ENCODE measurements at places on chromosomes 11 and 22.

DNA sequence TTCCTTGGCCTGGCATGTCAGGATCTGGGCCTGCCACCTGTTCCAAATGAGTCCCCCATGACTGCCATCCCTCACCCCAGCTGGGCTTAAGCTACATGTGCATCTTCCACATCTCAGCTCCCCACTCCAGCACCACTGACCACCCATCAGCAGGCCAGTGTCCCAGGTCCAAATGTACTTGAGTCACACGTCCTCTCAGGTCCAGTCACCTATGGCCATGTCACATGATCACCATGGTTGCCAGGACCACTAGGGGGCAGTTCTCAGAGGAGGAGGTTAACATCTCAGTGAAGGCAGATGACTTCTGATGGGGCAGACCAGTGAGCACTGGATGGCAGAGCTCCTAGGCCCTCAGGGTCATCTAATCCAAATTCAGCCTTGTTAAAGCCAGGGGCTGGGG, 41.9 kb upstream of the WNT11 start:
- no peak for DNase-seq

- peak; percentile 61 for DNase-seq
These were observed 2.4 kb upstream of the DENND6B start for GRCh38 chr22:50329236-50329635.

DNA sequence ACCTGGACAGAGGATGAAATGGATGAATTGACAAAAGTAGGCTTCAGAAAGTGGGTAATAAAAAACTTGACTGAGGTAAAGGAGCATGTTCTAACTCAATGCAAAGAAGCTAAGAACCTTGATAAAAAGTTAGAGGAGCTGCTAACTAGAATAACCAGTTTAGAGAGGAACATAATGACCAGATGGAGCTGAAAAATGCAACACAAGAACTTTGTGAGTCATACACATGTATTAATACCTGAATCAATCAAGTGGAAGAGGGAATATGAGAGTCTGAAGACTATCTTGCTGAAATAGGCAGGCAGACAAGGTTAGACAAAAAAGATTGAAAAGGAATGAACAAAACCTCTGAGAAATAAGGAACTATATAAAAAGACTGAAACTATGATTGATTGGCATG, 47.9 kb upstream of the SLC22A9 start:
- DNase-seq = no peak

DNA sequence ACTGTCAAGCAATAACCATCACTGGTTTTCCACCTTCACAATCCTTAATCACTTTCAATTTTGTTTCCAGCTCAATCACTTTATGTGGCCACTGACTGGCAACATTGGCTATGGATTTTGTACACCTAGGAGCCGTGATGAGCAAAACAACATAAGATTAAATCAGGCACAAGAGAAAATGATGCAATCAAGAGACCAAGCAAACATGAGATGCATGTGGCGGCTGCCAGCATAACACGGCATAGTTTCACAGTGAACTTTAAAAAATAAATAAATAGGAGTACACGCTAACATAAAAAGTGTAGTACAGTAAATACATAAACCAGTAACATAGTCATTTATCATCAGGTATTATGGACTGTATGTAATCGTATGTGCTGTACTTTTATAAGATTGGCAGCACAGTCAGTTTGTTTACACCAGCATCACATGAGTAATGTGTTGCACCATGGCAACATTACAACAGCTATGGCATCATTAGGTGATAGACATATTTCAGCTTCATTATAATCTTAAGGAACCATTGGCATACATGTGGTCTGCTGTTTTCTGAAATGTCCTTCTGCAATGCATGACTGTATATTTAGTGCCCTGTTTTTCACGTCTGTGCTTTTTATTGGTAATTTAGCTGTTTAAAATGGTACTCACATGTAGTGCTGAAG, 83.3 kb upstream of the PRDM11 start:
- no peak for DNase-seq

DNA sequence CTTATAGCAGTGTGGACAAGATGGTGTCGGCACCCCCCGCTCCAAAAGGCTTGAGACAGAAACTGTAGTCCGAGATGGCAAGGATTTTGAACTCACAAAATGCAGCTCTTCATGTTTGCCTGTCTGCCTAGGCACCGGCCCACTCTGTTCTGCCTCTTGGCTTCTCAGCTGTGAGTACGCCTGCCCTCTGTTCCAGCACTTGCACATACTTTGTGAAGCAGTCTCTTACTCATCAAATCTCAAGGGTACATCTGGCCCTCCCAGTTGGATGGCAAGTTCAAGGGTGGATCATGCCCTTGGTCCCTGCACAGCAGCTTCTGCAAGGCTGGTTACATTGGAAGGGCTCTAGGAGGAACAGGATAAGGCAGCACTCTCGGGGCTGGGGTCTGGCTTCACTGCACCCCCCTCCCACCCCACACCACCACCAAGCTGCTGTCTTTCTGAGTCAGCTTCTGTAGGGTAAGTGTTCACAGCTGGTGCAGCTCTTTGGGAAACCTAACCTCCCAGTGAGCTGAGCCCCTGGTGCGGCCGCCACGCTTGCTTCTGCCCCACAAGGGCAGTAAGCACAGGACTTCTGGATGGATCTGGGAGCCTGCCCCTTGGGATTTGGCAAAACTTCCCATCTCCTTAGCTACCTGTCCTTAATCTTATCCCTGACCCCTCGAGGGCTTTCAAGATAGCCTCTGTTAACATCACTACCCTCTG, 37.2 kb downstream of the FAM83F start:
- DNase-seq = peak; percentile 34

DNA sequence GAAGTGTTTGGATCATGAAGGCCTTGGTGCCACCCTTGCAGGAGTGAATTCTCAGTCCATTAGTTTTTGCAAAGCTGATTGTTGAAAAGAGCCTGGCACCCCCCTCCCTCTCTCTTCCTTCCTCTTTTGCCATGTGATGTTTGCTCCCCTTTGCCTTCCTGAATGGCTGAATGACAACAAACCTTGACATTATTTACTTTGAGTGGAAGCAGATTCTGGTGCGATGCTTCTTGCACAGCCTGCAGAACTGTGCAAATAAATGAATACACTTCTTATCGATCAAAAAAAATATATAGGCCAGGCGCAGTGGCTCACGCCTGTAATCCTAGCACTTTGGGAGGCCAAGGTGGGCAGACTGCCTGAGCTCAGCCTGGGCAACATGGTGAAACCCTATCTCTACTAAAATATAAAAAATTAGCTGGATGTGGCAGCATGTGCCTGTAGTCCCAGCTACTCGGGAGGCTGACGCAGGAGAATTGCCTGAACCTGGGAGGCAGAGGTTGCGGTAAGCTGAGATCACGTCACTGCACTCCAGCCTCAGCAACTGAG, 2.0 kb upstream of the NARS2 start:
- DNase-seq = no peak

DNA sequence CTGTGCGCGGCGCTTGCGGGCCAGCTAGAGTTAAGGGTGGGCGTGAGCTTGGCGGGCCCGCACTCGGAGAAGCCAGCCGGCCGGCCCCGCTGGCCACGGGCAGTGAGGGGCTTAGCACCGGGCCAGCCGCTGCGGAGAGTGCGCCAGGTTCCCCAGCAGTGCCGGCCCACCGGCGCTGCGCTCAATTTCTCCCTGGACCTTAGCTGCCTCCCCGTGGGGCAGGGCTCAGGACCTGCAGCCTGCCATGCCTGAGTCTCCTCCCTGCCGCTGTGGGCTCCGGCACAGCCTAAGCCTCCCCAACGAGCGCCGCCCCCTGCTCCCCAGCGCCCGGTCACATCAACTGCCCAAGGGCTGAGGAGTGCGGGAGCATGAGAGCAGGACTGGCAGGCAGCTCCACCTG, 5.2 kb upstream of the PES1 start:
- DNase-seq = no peak

DNA sequence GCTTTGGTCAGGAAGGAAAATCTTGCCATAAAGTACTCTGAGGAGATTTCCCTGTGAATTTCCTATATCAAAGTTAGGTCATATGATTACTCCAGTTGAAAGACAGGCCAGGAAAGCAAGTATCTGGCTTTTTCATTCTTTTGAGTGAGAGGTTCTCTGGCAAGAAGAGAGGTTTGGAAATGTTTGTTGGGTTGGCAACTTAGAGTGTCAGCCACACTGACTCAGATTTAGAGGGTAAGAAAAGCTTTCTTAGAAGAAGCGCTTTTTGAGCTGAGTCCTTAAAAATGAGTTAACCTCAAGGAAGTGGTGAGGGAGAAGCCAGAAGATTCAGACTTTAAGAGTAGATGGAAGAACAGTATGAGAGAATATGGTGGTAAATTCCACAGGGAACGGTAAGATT, 86.1 kb upstream of the BDNF start:
- DNase-seq = no peak

DNA sequence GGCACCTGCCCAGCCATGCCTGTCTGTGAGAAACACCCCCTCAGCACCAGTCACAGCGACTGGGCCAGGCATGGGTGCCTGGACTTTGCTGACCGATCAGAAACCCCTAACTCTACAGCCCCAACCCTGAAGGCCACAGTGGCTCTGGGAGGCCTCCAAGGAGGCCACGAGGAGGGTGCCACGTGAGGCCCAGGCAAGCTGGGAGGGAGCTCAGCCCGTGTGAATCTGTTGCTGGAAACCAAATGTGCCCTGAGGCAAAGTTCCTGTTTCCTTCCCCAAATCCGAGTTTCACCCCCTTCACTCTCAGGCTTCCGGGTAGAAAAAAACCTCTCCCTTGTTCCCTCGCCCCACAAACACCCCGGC, 1.3 kb downstream of the UNC93B1 start:
- no peak for DNase-seq

- peak; percentile 96 for DNase-seq
These were observed 550.5 kb downstream of the MIAT start for GRCh38 chr22:27207907-27208306.

GRCh38 chr11:3189196-3189843, 24.2 kb upstream of the OSBPL5 start:
- no peak for DNase-seq

DNA sequence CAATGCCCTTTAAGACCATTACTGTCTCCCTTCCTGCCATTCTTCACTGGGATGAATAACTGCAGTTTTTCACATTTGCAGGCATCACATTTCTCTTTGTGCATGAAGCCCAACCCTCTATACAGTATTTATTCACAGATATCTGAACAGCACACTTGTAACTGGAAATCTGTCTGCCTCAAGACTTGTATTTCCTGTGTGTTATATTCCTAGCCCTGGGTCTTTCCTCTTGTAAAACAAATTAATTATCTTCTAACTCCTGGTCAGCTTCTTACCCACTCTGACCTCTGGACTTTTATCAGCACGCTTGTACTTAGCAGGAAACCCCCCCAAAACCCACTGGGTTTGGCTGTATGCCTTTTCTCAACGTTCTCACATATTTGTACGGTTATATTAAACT, 2.0 kb downstream of the CSRP3 start:
- no peak for DNase-seq

GRCh38 chr11:29482510-29482909, 534.3 kb downstream of the KCNA4 start:
- no peak for DNase-seq

GRCh38 chr11:115201111-115201792, 303.0 kb downstream of the CADM1 start:
- peak; percentile 97 for DNase-seq
